ENCODE measurements at places on chromosomes 3 and 15. TPM values are rescaled to one million over a fixed set of nuclear protein-coding genes. Genes with fewer than 3 reads are reported as not detected.
A peak's percentile ranks its signal among the peaks of the same experiment; 100 is the strongest.

Gene ACKR2
- not detected for total RNA-seq

Gene TMEM207
- not detected for total RNA-seq

Gene ROPN1B
- not detected for total RNA-seq

Gene NDUFB5
- total RNA-seq, result 74.9 TPM

GRCh38 chr3:149657926-149658743 lies at the start of gene WWTR1:
WWTR1 (minus strand) TSS chr3:149658025; CDS start chr3:149657306, 719 bp downstream.
- peak; percentile 97 for DNase-seq

DNA sequence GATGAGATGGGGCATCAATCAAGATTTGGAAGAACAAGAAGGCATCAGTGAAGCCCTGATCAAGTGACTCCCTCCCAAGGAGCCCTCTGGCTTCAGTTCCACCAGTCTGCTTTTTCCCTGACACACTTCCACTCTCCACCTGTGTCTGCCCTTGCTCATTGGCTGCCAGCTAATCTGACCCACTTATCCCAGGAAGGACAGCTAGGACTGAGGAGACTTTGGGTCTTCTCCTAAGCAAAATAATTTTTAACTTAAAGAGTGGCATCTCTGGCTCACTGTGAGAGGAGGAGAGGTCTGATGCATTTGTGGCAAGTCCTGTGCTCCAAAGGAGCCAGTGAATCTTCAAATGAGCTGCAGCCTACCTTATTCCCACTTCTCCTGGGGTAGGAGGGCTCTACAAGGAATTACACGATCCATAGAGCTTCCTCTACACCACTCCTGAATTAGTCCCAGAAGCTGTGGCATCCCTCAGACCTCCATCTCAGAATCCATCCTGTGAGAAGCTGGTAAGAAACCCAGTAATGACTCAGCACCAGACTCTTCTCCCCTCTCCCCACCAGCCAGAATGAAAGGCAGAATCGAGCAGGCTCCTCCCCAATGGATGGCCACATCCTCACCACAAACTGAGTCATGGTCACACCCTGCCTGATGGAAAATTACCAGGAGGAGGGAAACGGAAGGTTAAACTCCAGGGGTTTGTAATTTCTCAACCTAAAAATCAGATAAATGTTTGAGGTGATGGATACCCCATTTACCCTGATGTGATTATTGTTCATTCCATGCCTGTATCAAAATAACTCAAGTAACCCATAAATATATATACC lies 6.3 kb upstream of the PKM start:
- DNase-seq, result peak; percentile 90

DNA sequence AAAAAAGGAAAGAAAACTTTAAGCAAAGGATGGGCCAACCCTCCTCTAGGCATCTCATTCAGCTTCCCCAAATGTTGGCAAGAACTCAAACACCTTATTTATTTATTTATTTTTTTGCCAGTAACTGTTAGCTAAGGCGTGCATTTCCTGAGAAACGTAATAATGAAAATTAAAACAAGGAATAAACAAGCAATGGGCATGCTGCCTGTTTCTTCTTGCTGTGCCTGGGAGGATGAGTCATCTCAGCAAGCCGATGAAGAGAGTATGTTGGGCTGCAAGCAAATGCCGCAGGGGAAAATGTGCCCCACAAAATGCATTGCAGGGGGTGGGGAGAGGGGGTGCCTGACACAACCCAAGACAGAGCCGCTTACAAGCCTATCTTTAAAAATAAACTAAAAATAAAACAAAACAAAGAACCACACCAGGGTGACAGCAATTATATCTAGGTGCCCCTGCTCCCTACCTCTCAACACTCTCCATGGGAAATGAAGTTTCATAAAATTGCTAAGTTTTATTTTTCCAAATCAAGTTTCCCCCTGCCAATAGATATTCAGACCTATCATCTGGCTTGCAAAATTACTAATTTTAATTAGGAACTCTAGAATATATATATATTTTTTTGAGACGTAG lies 40.3 kb downstream of the EIF4E3 start:
- peak; percentile 38 for DNase-seq

GRCh38 chr3:38989917-38990510 lies 61.7 kb downstream of the SCN11A start:
- no peak for DNase-seq

DNA sequence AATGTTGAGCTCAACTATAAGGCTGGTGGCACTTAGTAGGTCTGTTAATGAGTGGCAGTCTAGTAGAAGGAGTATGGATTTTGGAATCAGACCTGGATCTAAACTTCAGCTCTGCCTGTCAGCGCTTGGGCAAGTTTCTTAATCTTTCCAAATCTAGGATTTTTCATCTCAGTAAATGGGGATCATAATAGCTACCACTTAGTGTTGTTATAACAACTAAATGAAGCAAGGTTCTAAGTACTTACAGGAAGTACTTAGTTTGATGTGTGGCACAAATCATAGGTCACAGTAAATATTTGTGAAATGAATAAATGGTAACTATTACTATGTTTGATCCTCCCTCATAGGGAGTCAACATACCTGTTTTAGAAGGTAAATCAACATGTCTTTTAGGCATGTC lies 31.4 kb downstream of the SLC49A4 start:
- DNase-seq, result no peak
